Activated CD8-positive, alpha-beta memory T cell treated with anti-CD3 and anti-CD28 coated beads, Interleukin-2, amount 50 U/mL, for 48 hours (primary cell): ENCODE measurements at places on chromosomes 11 and 22.

- DNase-seq: peak; percentile 56
Observed at GRCh38 chr22:36027935-36028645, 534 bp downstream of the RBFOX2 start.

DNA sequence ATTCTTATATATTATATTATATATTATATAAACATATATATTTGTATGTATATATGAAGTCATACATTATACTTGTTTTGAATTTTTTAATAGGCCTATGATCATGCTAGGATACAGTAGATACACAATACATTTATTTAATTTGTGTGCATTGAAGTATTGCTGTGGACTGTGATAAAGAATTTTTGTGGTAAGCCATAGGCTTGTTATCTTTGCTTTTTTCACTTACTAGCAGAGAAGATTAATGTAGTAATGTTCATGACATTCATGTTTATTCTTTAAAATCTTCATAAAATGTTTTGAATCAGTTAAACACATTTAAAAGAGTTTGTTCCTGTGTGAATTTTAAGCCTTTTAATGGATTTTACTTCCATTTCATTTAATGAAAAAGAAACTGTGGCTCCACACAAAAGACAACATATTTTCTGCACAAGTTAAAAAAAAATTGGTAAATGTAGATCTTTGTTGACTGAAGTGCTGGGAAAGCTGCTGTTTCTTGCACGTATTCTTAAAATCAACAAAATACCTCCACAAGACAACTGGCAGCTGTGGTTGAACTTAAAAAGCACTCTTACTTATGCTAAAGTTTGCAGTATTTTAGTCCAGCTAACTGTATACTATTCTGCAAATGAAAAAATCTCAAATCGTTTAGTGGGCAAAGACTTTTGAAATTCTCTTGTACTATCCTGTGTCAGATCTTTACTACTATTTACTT lies 156.2 kb downstream of the TMEM135 start:
- DNase-seq: no peak

DNA sequence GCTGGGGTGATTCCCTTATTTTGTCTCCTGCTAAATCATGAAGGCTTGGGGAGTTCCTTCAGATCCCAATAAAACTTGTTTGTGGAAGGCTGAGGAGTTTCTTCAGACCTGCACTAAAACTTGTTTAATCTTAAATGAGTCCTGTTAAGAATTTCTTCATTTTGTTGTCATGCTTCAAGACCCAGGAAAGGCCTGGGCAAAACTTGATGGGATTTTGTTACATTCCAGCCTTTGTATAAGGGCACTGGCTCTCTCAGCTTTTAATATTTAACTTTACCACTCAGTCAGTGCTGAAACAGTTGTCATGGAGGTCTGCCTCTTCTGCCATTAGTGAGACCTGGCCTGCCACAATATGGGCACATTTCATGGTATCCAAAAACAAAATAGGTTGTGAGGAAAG lies 699.0 kb downstream of the ETS1 start:
- no peak for DNase-seq

- DNase-seq: no peak
Observed at GRCh38 chr11:108654994-108655631, 9.8 kb upstream of the DDX10 start.

DNA sequence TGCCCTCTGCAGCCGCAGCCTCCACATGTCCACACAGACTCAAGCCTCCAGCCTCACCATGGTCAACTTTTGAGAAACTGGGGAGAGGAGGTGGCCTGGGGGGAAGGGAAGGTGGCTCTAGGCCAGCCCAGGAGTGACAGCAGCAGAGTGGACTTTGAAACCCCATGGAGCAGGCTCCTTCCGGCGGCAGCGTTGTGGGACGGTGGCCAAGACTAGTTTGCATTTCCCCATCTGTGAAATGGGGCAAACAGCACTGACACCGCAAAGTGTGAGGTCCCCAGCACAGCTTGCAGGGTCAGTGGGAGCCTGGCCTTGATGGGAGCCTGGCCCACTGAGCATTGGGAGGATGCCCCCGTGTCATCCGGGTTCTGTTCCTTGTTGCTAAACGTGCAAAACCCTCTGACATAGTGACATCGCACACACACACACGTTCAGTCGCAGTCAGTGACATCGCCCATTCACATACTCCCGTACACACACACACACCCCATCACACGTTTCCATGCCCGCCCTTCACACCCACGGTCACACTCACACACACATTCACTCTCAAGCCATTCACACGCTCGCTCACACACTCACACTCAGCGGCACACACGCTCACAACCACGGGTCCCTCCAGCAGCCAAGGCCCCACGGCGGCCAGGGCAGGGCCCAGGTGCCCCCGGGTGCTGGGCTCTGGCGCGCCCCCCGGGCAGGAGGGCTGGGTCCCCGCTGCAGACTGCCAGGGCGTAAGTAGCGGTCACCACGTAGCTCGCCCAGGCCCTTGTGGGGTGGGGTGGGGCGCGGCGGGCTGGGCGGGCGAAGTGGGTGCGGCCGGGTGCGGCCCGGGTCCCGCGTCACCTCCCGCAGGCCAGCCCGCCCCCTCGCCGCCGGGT lies 585 bp downstream of the CYB5R3 start:
- DNase-seq: no peak

- DNase-seq: peak; percentile 6
Observed at GRCh38 chr22:48947636-48948035, 880.0 kb downstream of the BRD1 start.

DNA sequence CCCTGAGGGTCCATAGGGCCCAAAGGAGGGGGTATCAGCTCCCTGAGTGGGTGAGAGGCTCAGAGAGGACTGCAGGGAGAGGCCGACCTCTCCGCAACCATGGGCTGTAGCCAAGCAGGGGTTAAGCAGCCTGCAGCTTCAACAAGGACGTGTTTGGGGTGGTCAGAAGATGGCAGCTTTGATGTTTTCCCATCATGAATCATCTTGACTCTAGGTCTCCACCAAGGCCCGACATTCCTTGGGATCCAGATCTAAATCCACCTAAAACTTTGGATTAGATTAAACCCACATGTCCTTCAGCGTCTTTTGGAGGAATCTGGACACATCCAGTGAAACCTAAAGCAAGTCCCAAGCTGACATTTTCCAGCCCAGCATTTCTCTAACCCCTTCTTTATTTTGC lies 19.8 kb downstream of the FBLN1 start:
- DNase-seq: no peak

DNA sequence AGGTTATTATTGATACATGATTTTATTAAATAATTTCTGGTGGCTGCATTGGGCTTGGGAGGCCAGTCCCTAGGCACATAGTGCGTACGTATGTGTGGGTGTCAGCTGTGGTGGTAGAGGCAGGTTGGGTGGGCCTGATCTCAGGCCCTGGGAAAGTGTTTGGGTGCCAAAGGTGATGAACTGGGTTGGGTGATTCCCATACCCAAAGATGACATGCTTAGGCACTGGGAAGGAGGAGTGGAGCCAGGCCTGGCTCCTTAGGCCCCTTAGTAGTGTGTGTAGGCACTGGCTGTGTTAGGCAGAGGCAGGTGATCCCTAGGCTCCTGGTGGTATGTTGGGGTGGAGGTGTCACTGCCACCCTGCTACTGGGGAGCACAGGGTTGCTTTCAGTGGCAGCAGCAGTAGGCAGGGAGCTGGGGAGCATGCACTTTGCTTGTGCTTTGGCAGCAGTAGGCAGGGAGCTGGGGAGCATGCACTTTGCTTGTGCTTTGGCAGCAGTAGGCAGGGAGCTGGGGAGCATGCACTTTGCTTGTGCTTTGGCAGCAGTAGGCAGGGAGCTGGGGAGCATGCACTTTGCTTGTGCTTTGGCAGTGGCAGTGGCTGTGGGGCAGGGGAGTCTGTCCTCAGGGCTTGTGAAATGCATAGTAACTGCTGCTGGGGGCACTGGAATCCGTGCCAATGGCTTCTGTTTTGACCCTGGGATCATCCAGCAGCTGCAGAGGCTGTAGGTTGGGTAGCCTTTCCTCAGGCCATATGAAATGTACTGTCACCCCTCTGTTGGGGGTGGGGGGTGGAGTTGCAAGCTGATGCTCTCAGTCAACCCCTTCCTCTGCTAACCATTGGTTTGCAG lies 84.4 kb downstream of the RRM1 start:
- no peak for DNase-seq

GRCh38 chr11:79720115-79720514 lies 279.3 kb upstream of the TENM4 start:
- DNase-seq: no peak

DNA sequence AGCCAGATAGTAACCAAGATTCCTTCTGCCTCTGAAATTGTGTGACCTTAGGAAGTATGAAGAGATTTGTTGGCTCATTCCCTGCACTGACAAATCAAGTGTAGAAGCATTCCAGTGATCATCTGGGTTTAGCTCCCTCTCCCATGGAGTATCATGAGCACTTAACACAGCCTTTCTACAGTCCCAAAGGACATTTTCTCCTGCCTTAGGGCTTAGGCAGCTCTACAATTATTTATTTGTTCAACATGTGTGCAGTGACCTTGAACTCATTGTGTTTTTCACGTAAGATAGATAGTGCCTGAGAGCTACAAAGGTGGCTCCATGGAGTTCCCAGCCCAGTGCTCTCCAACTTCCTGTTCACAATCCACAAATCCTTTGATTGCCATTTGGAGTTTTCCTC lies 94.8 kb upstream of the FAT3 start:
- DNase-seq: no peak

- no peak for DNase-seq
Observed at GRCh38 chr11:41970681-41971080, 511.2 kb upstream of the LRRC4C start.

GRCh38 chr22:24103301-24103700 lies 78.0 kb upstream of the SUSD2 start:
- no peak for DNase-seq

DNA sequence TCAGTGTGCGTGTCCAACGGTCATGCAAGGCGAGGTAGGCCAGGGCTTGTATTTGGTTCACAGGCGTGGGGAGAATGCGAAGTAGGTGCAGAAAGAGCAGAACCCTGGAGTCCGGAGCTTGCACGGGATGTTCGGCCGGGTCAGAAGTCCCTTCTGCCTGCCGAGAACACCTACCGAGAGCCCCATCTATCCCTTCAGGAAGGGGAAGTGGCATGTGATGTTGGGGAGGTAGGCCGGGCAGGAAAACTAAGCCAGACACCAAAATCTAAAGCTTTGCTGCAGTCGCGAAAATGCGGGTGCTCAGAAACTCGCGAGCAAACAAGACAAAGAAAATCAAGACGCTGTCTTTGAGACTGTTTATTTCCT lies 435 bp upstream of the TAF6L start:
- DNase-seq: peak; percentile 72

DNA sequence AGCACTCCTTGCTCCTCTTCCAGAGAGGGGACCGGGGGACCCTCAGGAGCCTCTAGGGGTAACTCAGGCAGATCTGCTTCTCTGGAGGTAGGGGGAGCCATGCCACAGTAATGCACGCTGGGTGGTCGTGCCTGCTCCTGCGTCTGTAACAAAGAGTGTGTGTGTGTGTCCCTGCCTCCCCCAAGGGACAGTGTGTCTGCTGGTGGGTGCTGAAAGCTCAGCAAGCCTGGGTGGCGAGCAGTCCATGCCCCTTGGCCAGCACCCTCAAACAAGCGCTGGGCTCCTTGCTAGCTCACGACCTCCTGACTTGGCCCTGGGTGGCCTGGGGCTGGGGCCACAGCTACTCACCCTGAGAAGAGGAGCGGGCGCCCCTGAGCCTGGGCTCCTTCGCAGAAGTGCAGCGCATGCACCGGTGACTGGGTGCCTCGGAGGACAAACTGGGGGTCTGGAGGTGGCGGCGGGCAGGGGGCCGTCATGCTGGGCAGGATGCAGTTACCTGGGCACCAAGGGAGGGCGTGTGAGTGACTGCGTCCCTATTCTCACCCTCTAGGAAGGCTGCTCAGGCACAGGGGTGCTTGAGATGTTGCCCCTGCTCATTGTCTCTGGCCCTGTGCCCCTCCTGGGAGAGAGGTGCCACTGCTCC lies 33.7 kb downstream of the GNB1L start:
- peak; percentile 40 for DNase-seq

DNA sequence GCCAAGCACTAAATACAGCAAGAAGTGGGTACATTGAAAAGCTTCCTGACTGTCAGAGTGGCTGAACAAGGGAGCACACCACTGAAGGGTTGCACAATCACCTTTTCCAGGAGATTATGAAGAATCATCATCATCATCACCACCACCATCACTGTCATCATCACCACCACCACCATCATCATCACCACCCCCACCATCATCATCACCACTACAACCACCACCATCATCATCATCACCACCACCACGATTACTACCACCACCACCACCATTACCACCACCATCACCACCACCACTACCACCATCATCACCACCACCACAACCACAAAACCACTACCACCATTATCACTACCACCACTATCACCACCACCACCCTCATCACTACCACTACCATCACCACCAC lies 147.9 kb upstream of the TBCEL start:
- no peak for DNase-seq

GRCh38 chr22:35697142-35697541 lies 20.5 kb upstream of the APOL5 start:
- peak; percentile 58 for DNase-seq

- no peak for DNase-seq
Observed at GRCh38 chr22:17890245-17890671, 116.0 kb upstream of the BID start.

- no peak for DNase-seq
Observed at GRCh38 chr11:91247009-91247735, 977.4 kb upstream of the FAT3 start.
